ENCODE measurements at places on chromosomes 3 and 15. TPM values are rescaled to one million over a fixed set of nuclear protein-coding genes. Genes with fewer than 3 reads are reported as not detected.

UBR1 gene
- 34.9 TPM for total RNA-seq

SYNM gene
- 1.5 TPM for total RNA-seq

ITIH3 gene
- total RNA-seq: not detected

LSAMP gene
- total RNA-seq: not detected

ISLR gene
- total RNA-seq: not detected

GRCh38 chr3:99126316-99126715 lies 224.8 kb upstream of the DCBLD2 start:
- DNase-seq: no peak
- no peaks in the 10 kb centered on the region for H3K4me1 ChIP-seq
- H3K4me3 ChIP-seq: no peak overlapping the region
- no peaks in the 10 kb centered on the region for H3K27me3 ChIP-seq
- H3K36me3 ChIP-seq: no peaks in the 10 kb centered on the region

DNA sequence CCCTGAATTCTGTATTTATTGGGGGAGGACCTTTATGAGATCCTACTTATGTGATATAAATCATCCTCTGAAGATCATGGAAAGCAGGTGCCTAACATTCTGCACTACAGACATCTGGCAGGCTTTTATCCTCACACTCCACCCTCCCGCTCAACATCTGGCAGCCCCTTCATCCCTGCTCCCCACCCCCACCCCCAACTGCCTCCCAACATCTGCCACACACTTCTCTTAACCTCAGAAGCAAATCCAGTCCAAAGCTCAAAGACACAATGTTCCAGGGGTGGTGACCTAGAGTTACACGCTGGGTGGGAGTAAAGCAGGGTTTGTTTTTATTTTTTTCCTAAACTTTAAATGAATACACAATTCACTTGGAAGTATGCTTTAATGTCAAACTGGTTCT lies 184.5 kb upstream of the ATP11B start:
- no peaks in the 10 kb centered on the region for H3K36me3 ChIP-seq
- no peak overlapping the region for H3K4me3 ChIP-seq
- no peak for DNase-seq
- no peak overlapping the region for H3K27ac ChIP-seq
- H3K4me1 ChIP-seq: no peaks in the 10 kb centered on the region

GRCh38 chr15:59322056-59322759 lies 50.5 kb downstream of the MYO1E start:
- no peak overlapping the region for H3K4me3 ChIP-seq
- H3K36me3 ChIP-seq: peaks cover 14% of the 10 kb centered on the region
- no peak overlapping the region for H3K27ac ChIP-seq
- DNase-seq: no peak
- peaks cover 15% of the 10 kb centered on the region for H3K4me1 ChIP-seq
- peaks cover 22% of the 10 kb centered on the region for H3K27me3 ChIP-seq

DNA sequence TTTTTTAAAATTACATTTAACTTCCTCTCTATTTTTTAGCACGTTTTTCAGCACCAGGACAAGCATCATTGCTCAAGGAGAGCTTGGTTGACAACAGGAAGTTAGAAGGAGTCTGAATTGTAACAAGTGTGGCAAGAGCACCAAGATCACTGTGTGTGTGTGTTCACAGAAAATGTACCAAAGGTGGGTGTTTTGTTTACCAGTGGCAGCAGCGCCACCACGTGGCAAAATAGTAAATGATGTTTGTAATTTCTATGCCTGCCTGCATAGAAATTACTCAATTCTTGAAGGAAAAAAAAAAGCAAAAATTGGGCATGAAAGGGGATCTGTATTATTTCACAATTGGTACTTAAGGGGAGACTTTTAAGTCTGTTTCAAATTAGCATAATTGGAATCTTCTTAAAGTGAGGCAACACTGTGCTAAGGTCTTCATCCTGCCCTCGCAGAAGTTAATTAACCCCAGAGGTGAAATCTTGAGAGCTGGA lies 7.4 kb upstream of the U2SURP start:
- peaks cover 34% of the 10 kb centered on the region for H3K27me3 ChIP-seq
- no peak overlapping the region for H3K27ac ChIP-seq
- peaks cover 4% of the 10 kb centered on the region for H3K4me1 ChIP-seq
- H3K4me3 ChIP-seq: no peak overlapping the region
- peak; percentile 74 for DNase-seq

DNA sequence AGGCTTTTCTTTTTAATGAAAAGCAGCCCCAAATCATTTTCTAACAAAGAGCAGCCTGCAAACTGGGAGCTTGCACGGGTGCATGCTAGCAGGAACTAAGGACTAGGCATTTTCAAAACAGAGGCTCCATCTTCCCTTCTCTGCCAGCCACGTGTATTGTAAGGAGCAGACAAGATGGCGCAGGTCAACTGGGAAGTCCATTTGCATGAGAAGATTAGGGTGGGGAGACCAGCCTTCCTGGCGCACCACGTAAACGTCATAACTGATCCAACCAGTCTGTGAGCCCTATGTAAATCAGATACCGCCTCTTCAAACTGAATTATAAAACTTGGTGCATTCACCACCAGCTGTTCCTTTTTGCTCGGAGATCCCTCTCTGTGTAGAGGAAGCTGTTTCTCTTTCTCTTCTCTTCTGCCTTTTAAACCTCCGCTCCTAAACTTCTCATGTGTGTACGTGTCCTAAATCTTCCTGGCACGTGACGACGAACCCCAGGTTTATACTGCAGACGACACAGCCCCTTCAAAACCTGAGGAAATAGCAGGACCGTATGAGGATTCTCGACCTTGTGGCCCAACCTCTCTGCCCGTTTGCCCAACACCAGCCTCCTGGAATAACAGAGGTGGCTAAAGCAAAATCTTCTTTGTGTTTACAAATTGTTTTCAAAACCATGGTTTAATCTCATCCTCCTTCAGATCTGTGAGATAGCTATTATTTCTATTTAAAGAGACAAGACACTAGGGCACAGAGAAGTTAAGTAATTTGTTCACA lies 26.4 kb upstream of the SLC30A4 start:
- no peak for DNase-seq
- no peak overlapping the region for H3K27ac ChIP-seq
- H3K4me1 ChIP-seq: no peaks in the 10 kb centered on the region
- H3K27me3 ChIP-seq: peaks cover 25% of the 10 kb centered on the region
- H3K36me3 ChIP-seq: no peaks in the 10 kb centered on the region

DNA sequence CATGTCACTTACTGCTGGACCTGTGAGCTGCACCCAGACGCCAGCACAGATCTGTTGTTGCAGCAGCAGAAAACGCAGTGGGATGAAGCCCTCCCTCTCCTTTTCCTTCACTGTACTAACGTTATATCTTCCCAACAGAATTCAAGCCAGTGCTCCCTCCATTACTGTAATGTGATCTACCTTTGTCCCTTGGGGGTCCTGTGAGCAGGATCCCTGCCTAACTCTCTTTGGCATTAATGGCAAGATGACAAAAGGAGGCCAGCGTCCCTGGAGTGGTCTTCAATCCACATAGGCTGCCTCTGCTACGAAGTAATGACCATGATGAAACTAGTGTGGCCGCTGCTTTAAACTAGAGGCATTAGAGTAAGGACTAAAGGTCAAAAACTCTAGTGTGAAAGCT lies 69.3 kb upstream of the SOX14 start:
- no peaks in the 10 kb centered on the region for H3K36me3 ChIP-seq
- DNase-seq: no peak
- no peak overlapping the region for H3K4me3 ChIP-seq
- no peak overlapping the region for H3K27ac ChIP-seq
- no peaks in the 10 kb centered on the region for H3K4me1 ChIP-seq

GRCh38 chr15:78957416-78958093 lies 12.7 kb upstream of the CTSH start:
- H3K27me3 ChIP-seq: peaks cover 7% of the 10 kb centered on the region
- no peak overlapping the region for H3K4me3 ChIP-seq
- H3K36me3 ChIP-seq: no peaks in the 10 kb centered on the region
- no peak overlapping the region for H3K27ac ChIP-seq
- no peaks in the 10 kb centered on the region for H3K4me1 ChIP-seq

Measured in activated CD8-positive, alpha-beta memory T cell treated with anti-CD3 and anti-CD28 coated beads, Interleukin-2, amount 10 ng/mL, durations not matched to agents 7 days and 5 days (primary cell).